ENCODE measurements at places on chromosomes 4 and X. TPM values are rescaled to one million over a fixed set of nuclear protein-coding genes. Genes with fewer than 3 reads are reported as not detected.
A peak's percentile ranks its signal among the peaks of the same experiment; 100 is the strongest.

- DNase-seq: peak; percentile 50
Observed at GRCh38 chr4:142126890-142127497, 490.6 kb downstream of the IL15 start.

GRCh38 chrX:19342331-19342906 lies 1.3 kb upstream of the PDHA1 start:
- DNase-seq: no peak

- DNase-seq: no peak
Observed at GRCh38 chr4:6960628-6961412, 51.2 kb downstream of the TBC1D14 start.

Gene MPP1
- polyA plus RNA-seq: 86.4 TPM

Gene RXFP1
- 0.43 TPM for polyA plus RNA-seq

Gene CCDC149
- polyA plus RNA-seq: 13.7 TPM

Measured in large intestine (tissue), 12 donors.